ENCODE measurements at places on chromosomes 2 and 18.

DNA sequence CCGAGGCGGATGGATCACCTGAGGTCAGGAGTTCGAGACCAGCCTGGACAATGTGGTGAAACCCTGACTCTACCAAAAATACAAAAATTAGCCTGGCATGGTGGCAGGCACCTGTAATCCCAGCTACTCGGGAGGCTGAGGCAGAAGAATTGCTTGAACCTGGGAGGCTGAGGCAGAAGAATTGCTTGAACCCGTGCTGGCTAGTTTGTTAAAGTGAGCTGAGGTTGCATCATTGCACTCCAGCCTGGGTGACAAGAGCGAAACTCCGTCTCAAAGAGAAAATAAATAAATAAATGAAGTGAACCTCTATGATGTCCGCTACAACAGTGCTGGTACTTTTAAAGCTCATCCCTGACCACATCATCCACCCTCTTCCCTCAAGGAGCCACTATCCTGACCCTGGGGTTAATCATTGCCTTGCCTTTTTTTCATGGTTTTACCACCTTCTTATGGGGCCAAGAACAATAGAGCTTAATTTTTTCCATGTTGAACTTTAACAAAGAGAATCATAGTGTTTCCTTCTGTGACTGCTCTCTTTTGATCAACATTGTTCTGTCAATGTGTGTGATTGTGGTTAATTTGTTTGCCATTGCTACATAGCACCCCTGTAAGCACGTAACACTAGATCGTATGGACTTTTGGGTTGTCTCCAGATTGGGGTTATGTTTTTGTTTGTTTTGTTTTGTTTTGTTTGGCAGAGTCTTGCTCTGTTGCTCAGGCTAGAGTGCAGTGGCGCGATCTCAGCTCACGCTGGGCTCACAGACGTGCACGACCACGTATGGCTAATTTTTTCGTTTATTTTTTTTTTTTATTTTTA lies 17.1 kb upstream of the ATRAID start:
- DNase-seq = no peak

DNA sequence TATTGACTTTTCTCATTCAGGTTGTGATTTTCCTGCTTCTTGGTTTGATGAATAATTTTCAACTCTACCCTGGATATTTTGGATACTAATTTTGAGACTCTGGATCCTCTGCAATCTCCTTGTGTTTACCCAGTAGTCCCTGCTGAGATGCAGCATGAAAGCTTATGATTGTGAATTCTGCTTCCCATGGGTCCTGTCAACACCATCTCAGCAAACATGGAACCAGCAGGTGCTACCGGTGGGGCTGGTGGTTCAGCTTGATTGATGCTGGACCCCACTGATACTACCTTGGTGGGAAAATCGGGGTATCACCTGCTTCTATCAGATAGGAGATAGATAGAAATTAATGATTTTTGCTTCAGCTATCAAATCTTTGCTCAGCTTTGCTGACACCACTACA lies 81.1 kb downstream of the SOWAHC start:
- DNase-seq = no peak

DNA sequence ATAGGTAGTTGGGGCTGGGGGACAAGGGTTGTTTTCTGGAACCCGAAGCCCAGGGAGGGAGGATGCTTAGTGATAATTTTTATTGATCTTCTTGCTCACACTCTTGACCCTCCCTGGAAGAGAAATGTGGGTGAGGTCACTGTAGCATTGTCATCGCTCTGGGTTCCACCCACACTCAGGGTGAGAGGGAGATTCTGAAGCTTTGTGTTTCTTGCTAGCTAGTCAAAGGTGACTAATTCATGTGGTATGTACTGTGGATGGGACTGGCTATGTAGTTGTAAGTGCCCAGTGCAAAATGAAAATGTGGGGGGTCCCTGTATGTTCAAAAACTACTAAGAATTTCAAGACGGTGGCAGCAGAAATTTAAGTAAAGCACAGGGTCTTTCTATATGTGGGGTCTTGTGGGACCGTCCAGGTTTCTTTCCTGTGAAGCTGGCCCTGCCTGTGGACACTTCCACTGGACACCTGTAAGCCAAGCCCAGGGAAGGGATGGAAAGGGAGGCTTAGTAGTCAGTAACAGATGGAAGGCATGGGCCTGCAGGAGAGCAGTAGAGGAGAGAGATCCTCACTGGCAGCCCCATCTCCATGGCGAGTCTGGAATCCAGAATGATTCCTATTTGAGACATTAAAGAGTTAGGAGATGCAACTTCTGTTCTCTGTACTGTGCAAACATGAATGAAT lies 35.0 kb downstream of the TSN start:
- no peak for DNase-seq

DNA sequence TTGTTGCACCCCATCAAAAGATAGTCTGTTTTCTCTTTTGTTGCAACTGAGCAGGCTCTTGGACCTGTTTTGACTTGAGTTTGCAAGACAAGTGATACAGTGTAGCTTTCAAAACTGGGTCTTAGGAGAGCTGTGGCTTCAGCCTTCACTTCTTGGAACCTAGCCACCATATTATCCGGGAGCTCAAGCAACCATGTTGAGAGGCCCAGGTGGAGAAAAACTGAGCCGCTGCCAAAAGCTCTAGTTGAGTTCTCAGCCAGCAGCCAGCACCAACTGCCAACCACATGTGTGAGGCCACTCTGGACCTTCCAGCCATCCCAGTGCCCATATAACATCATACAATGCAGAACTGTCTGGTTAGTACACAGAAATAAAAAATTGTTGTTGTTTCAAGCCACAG lies 5.4 kb downstream of the CACNB4 start:
- DNase-seq = peak; percentile 33

- DNase-seq = no peak
Observed at GRCh38 chr2:100643906-100644501, 81.2 kb downstream of the PDCL3 start.

- DNase-seq = no peak
Observed at GRCh38 chr2:173141666-173142065, 66.0 kb downstream of the MAP3K20 start.

DNA sequence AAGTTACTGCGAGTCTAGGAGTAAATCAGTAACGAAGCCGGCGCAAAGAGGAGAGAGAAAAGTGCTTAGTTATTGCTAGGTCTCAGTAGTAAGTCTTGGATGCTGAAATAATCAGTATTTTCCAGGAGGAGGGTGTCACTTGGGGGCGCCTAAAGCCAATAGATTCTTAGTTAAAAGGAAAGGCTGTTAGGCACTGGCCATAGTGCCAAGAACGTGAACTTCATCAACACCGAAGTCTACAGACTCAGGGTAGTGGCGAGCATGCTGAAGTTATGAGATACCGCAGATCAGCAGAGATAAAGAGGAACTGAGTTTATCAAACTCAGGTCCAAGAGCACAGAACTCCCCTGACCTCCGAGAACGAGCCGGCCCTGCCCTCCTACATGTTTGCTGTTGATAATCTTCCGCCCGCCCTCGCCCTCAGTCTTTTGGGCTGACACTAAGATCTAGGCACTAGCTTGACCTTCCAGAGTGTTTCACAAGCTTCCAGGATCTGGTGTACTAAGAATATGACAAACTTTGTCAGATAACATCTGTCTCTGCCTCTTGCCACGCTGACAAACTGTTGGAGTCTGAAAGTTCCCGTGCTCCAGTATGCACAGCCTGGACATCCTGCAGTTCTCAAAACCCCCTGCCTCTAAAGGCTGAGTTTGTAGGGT lies 49.2 kb downstream of the CYB5A start:
- DNase-seq = no peak

DNA sequence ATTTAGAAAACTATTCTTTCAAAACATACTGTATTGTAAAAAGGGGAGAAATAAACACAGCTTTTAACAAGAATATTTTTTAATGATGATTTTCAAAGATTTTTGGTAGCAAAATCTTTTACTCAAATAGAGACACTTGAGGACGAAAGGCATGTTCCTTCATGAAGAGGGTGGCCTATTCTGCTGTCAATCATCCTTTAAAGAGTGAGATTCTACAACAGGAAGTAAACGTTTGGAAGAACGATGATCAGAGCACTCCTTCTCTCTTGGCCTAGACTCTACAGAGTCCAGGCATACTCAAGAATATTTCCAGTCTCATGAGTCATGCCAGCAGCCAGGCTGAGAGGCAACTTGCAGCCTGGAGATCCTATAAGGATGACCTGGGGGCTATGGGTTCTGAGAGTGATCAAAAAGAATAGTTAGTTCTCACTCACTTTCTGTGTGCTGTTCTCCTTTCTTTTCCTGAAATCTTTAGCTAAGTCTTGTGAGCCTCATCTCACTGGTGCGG lies 62.4 kb upstream of the TCF4 start:
- no peak for DNase-seq

Data from eye (tissue), 1 donor.